ENCODE measurements at places on chromosomes 4 and X. TPM values are rescaled to one million over a fixed set of nuclear protein-coding genes. Genes with fewer than 3 reads are reported as not detected.
A peak's percentile ranks its signal among the peaks of the same experiment; 100 is the strongest.

DNA sequence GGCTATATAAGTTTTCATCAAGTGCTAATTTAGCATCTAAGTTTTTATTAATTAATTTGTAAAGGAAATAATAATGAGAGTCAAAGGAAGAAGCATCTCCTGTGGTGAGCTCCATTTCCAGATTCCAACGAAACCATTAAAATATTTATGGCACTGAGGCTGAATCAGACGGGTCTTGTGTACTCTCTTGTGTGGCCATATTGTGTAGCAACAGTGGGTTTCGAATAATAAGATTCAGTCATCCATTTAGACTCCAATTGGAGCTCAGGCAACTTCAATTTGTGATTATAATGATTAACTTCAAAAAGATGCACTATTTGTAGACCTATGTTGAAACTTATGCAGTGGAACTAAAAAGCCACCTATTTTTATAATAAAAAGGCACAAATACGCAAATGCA lies 82.4 kb downstream of the SNCA start:
- DNase-seq: peak; percentile 43

- DNase-seq: peak; percentile 49
Observed at GRCh38 chr4:20624793-20625374, 75.4 kb upstream of the PACRGL start.

DNA sequence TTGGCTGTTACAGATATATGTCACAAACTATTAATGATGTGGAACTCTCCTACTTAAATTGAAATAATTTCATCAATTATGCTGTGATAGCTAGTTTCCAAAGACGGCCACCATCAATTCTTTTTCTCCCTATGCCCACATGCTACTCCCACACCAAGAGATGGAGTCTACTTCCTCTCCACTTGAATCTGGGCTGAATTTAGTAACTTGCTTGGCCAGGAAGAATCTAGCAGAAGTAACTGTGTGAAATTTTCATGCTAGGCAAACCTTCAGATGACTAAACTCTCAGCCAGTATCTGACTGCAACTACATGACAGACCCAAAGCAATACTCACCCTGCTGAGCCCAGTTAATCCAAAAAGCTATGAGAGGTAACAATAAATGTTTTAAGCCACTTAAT lies 3.2 kb downstream of the SEPSECS start:
- no peak for DNase-seq

- DNase-seq: peak; percentile 3
Observed at GRCh38 chr4:46270986-46271596, 118.8 kb downstream of the GABRA2 start.

DNA sequence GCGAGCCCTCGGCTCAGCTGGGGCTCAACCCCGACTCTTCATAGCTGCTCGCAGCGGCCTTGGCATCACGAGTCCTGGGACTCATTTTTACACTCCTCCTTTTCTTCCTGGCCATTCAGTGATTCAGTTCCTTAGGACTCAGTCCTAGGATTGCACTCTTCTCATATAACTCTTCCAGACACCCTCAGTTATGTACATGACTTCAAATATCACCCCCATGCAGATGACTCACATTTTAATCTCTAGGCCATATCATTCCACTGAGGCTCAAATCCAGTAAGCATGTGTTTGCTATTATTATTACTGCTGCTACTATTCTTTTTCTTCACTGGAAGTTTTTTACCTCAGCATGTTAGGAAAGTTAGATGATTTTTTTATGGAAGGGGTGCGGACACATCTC lies 14.4 kb downstream of the ITGB1BP2 start:
- DNase-seq: peak; percentile 87

DNA sequence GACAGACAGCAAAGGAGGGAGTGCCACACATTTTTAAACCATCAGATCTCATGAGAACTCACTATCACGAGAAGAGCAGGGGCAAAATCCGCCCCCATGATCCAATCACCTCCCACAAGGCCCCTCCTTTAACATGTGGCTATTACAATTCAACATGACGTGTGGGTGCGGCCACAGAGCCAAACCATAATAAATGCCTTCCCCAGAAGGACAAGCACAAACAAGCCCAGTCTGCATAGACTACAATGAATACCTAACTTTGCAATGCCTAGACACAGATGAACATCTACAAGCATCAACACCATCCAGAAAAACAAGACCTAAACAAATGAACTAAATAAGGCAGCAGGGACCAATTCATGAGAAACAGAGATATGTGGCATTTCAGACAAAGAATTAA lies 12.3 kb downstream of the ETDA start:
- DNase-seq: no peak

DNA sequence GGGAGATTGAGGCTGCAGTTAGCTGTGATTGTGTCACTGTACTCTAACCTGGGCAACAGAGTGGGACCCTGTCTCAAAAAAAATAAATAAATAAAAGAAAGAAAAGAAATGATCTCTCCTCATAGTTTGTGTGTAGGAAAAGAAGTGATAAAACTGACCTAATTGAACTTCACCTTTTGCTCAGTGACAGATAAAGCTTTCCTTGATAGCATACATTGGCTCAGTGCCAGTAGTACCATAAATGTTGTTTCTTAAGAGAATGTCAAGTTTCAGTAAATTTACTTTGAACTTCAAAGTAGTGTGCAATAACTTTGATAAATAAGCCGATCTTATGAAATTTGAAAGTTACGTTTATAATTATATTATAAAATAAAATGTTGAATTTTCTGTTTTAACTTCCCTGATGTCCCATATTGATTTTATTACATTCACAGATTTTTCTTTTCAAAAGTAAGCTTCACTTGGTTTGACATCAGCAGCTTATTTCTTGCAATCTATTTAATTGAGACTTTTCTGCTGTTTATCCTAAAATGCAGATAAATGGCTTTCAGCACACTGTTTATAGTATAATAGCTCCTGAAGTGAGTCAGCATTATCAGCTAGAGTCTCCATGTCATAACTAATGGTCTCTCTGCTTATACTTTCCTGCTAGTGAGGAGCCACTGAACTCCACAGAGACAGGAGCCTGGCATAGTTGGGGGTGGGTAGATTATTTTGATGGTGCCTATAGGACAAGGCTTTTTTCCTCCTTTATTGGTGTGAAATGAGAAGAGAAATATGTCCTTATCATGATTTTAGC lies 330.1 kb downstream of the BMPR1B start:
- DNase-seq: peak; percentile 49

DNA sequence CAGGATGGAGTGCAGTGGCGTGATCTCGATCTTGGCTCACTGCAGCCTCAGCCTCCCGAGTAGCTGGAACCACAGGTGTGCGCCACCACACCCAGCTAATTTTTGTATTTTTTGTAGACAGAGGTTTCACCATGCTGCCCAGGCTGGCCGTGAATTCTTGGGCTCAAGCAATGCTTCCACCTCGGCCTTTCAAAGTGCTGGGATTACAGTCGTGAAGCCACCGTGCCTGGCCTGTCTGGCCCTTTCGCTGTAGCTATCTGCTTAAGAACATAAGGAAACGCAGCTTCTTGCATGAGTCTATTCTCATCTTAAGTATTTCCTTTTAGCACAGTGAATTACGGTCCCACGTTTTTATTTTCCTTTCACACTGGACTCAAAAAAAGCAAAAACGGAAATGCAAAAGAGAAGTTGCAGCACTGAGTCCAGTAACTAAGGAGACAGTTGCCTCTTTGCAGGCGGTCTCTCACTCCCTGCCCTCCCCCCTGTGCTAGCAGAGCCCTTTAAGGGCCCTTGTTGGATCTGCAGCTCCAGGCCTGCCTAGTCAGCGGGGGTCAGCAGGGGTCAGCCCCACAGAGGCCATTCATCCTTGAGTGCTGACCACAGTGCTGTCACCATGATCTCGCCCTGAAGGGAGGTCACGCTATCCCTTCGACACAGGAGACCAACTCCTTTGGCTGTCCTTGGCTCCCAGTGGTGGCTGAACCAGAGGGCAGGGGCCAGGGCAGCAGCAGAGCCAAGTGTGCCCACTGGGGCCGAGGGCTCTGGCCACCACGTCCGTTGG lies 21.8 kb upstream of the TBC1D14 start:
- DNase-seq: no peak

DNA sequence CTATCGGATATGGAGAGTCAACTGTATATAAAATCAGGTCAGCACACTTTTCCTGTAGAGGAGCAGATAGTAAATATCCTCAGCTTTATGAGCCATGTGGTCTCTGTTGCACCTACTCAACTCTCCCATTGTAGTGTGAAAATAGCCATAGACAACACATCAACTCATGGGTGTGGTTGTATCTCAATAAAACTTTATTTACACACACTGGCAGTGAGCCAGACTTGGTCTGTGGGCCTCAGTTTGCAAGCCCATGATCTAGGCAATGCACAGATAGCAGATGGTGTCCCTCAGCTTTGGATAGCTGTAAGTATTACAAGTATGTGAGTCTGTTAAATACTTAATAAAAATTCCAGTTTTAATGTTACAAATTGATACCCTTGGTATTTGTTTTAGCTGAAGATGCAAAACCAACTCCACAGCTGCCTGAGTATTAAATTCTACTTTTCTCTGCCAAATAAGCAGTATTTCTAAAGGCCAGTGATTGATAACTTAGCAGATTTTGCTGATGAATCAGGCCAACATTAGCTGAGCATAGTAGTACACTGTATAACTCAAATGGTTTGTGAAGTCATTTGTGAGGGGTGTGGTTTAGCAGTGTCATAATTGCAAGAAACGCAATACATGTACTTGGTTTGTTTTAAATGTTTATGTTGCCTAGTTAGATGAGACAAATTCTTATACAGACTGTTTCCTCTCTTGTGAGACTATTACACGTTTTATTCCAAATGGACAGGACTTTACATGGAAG lies 87.3 kb downstream of the GPR143 start:
- peak; percentile 81 for DNase-seq

DNA sequence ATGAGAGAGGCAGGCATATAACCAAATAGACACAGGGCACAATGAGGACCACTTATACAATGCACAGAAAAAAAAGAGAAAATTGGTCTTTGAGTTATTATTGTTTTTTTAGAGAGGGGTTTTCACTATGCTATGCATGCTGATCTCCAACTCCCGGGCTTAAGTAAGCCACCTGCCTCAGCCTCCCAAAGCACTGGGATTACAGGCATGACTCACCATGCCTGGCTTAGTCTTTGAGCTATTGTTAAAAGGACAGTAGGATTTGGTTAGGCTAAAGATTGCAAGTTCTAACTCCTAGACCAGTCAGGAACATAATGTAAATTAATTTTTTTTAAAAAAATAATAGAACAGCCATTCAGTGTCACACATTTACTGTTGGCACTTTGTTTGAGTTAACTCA lies 340.1 kb downstream of the GPAT3 start:
- no peak for DNase-seq

DNA sequence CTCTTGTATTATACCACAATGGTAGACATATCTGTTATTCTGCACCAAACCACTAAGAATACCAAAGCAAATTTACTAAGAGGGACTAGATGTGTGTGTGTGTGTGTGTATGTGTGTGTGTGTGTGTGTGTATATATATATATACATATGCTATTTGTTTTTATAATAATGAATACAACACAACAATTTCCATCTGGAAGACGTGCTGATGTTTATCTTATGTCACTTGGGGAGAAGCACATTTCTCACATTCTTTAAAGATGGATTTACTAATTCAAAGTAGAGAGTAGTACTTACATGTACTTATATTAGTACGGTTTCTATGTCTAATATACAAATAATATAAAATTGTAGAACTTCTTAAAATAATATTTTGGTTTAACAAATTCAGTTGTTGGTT lies 52.0 kb downstream of the EDNRA start:
- no peak for DNase-seq

GRCh38 chr4:8368061-8368481 lies 72.5 kb downstream of the ACOX3 start:
- DNase-seq: no peak

GNL3L gene
- 18.7 TPM for total RNA-seq

SH3RF1 gene
- 13.0 TPM for total RNA-seq

CT55 gene
- total RNA-seq: not detected

SLC6A14 gene
- total RNA-seq: not detected

CHST7 gene
- 11.2 TPM for total RNA-seq

LIMCH1 gene
- total RNA-seq: 2.8 TPM

BEX5 gene
- total RNA-seq: not detected
